ENCODE measurements at places on chromosomes 7 and 10. TPM values are rescaled to one million over a fixed set of nuclear protein-coding genes. Genes with fewer than 3 reads are reported as not detected.

Gene VSTM4
- under 0.01 TPM for total RNA-seq

Gene NPSR1
- total RNA-seq, result not detected

Gene PLEKHS1
- total RNA-seq, result not detected

Gene TRIM50
- total RNA-seq, result not detected

Gene SLC39A12
- not detected for total RNA-seq

Gene LHFPL3
- total RNA-seq, result not detected

Gene COX15
- 54.6 TPM for total RNA-seq

Gene SLC16A12
- not detected for total RNA-seq

Gene PLA2G12B
- not detected for total RNA-seq

Gene HMX2
- total RNA-seq, result not detected

Gene SEMA3D
- total RNA-seq, result 0.46 TPM

Gene SVIL
- 86.4 TPM for total RNA-seq

Gene CCDC146
- 0.46 TPM for total RNA-seq

Gene CYP26A1
- not detected for total RNA-seq

Gene NKX2-3
- 5.2 TPM for total RNA-seq

Gene OSBPL3
- total RNA-seq, result 17.2 TPM

Gene ANKRD2
- total RNA-seq, result 2.1 TPM

Gene OR2F2
- total RNA-seq, result not detected

Gene HHEX
- 48.2 TPM for total RNA-seq

Gene FOXI2
- total RNA-seq, result not detected

Gene PRXL2A
- total RNA-seq, result 233 TPM

Gene CPA2
- not detected for total RNA-seq

Gene OR2A42
- not detected for total RNA-seq

Gene MMRN2
- total RNA-seq, result 377 TPM

Gene TRIL
- total RNA-seq, result 0.30 TPM

Gene GHRHR
- not detected for total RNA-seq

Gene COL26A1
- total RNA-seq, result not detected

Gene LIPN
- total RNA-seq, result not detected

Gene SMO
- 6.5 TPM for total RNA-seq

Gene LRRD1
- under 0.01 TPM for total RNA-seq

Gene GOT1
- total RNA-seq, result 34.4 TPM

Gene ELFN1
- 3.9 TPM for total RNA-seq

Gene ANKRD61
- total RNA-seq, result not detected

Gene ECD
- total RNA-seq, result 33.4 TPM

Gene JCAD
- total RNA-seq, result 37.4 TPM

Gene CDHR1
- total RNA-seq, result under 0.01 TPM

Gene AMPH
- 3.9 TPM for total RNA-seq

Gene ZDHHC4
- total RNA-seq, result 33.0 TPM

Gene LIPM
- total RNA-seq, result not detected

Gene IDI2
- not detected for total RNA-seq
